ENCODE measurements at places on chromosomes 1 and 21. TPM values are rescaled to one million over a fixed set of nuclear protein-coding genes. Genes with fewer than 3 reads are reported as not detected.

GRCh38 chr21:34072145-34073031 is 990 bp upstream of the MRPS6 start:
- no peak for DNase-seq

DNA sequence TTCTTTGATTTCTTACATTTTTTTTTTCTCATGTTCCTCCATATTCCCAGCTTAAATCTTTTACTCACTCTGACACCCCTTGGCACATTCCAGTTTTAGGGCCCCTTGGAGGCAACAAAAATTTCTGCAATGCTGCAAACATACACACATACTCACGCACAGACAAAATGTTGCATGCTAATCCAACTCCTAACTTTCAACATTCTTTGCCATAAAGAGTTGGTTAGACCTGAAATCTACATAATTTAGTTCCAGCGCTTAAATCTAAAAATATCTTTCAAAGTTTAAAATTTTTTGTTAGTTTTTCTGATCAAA is 103.9 kb downstream of the PTPN14 start:
- DNase-seq = no peak

GRCh38 chr1:63618011-63618410 is 24.8 kb downstream of the PGM1 start:
- no peak for DNase-seq

GRCh38 chr1:74205266-74205665 is 7.2 kb downstream of the FPGT start:
- no peak for DNase-seq

- DNase-seq = no peak
Measured at GRCh38 chr21:32764186-32764585, 7.4 kb downstream of the PAXBP1 start.

DNA sequence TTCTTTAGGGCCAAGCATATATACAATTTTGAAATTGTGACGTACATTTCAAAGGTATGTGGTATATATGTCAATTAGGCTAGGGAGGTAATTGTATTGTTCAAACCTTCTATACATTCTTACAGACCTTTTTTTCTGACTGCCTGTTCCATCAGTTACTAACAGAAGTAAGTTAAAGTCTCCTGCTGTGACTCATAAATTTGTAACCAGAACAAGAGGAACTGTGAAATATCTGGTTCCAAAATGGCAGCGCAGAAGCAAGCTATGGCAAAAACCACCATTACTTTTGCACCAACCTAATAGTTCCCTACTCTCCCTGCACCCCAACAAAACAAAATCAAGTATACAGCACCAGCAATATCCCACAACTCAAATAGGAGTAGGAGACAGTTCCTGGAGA is 93.6 kb downstream of the ENAH start:
- DNase-seq = no peak

- DNase-seq = no peak
Measured at GRCh38 chr1:230541306-230541705, 101.0 kb upstream of the COG2 start.

DNA sequence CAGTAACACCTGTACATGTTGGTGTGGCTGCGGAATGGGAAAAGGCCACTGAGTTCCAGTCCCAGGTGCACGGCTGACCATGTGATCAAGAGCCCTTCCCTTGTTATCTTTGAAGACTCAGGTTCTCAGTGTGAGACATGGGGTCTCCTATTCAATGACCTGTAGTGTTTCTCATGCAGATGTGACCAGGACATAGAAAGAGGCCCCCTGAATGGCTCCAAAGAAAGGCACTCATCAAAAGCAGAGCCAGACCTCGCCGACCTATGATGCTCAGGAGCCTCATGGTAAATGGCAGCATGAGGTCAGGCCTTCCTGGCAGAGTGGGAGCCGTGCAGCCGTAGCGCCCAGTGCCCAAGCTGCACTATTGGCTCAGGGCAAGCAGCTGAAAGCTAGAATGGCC is 42.3 kb upstream of the HAO2 start:
- DNase-seq = no peak

The PROK1 gene
- total RNA-seq = 9.6 TPM

The VHLL gene
- total RNA-seq = not detected

Data from hepatocyte (in vitro differentiated cells).